ENCODE measurements at places on chromosomes 12 and 14.

DNA sequence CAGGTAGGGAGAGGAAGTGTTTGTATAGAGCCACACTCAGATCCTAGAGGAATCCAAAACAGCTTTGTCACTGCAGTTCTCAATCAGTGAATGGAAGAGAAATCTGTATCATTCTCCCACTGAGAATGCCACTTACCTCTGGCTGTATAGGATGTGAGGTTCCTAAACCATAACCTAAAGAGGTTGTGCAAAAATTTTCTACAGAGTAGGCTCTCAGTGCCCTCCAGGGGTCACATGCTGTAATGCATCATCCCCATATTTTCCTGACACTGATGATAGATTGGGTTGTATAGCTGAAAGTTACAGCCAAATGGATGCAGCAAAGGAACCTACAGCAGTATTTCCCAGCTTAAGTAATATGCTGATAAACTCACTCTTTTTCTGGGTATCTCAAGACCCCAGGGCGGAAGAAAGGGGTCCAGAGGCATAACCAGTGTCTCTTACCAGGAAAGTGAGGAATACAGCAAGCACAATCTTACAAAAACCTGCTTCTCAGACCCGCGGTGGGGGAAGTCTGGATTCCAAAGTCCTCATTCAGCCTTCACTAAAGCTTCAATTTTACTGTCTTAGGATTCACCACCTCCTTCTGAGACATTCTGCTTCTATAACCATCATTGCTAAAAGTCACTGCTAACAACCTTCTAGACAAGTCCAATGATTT, 3.8 kb downstream of the BCDIN3D start:
- no peak for DNase-seq

DNA sequence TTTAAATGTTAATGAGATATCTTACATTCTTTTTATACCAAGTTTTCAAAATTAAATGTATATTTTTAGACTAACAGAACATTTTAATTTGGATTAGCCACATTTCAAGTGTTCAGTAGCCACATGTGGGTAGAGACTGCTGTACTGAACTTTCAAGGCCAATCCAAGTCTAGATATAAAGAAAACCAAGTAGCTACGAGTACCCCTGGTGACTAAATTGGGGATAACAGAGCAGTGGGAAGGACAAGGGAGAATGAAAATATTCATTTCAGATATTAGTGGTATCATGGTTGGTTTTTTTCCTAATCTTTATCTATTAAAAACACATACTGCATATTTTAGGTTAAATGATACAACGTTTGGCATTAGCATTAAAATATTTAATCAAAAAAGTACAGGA, 69.4 kb upstream of the RHOJ start:
- DNase-seq: no peak

DNA sequence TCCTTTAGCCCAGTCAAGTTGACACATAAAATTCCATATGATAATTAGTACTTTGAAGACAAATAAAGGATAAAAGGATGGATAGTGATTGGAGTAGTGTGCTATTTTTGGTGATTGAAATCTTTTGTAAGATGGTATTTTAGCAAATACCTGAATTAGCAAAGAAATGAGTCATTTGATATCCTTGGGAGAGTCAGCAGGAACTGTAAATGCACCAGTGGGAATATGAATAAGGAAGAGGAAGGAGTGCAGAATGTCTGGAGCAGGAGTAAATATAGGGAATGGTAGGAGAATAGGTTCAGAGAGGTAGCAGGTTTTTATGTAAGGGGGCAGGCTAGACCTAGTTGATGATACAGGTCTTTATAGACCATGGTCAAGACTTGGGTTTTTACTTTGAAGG, 75.0 kb downstream of the TRMT5 start:
- DNase-seq: peak; percentile 4

- no peak for DNase-seq
Measured at GRCh38 chr14:104284636-104285507, 146.5 kb downstream of the KIF26A start.

- DNase-seq: no peak
Measured at GRCh38 chr14:71115821-71116567, 208.7 kb downstream of the PCNX1 start.

All from fibroblast of skin of left quadriceps (primary cell).